ENCODE measurements at places on chromosomes 2 and 18.

GRCh38 chr2:182280118-182280517 lies 146.7 kb downstream of the PDE1A start:
- DNase-seq = no peak

DNA sequence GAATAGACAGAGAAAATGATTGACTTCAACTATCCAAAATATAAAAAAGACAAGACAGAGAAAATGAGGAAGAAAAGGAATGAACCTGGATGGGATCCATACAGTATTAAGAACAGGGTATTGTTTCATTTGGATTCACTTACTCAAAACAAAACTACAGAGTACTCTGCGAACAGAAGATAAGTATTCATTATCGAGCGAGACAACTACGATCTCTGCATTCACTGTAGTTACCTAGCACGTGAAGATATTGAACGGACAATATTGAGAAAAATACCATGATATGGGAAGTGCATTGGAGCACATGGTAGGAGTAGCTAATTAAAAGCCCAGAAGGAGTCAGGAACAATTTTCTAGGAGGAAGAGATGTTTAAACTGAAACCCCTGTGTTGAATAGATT lies 1.0 kb upstream of the ORC2 start:
- no peak for DNase-seq

DNA sequence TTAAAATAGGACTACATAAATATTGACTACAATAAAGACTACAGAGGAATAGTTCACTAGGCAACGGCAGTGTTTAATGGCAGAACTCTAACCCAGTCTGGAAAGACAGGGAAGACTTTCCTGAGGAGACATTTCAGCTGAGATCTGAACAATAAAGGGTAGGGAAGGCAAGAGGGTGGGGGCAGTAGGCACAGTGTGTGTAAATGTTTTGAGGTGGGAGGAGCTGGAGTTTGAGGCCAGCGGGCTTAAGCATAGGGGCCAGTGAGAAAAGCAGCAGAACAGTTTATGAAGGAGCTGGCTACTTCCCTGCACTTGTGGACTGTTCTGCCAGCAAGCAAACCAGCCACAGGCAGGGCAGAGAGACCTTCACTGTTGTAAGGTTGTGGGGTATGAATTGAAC lies 76.6 kb upstream of the UGP2 start:
- no peak for DNase-seq

- DNase-seq = no peak
These were observed 36.9 kb downstream of the FAM168B start for GRCh38 chr2:131056204-131056931.

DNA sequence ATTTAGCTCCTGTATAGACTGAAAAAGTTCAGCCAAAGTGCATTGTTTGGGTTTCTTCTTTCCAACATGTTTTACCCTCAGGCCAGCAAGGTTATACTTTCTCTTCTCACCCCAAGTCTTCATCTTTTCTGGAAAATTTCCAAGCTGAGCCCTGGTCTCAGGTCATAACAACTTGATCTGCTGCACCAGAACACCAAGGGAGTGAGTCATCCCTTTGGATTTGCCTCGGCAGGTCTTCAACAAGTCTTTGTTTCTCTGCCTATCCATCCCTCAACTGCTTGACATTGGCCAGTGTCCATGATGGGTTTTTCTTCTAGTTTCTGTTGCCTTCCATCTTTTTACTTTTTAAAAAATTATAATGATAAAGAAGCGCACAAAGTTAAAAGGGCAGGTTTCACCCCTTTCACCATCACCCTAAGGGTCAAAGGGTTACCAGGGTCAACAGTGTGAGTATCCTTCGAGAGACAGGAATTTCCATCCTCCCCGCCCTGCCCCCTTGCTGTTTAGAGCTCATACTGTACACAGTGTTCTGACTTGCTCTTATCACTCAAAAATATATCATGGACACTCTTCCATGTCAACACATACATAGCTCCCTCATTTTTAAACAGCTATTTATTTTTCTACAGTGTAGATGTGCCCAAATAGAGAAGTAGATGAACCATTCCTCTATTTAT lies 5.7 kb upstream of the SPATS2L start:
- DNase-seq = no peak

DNA sequence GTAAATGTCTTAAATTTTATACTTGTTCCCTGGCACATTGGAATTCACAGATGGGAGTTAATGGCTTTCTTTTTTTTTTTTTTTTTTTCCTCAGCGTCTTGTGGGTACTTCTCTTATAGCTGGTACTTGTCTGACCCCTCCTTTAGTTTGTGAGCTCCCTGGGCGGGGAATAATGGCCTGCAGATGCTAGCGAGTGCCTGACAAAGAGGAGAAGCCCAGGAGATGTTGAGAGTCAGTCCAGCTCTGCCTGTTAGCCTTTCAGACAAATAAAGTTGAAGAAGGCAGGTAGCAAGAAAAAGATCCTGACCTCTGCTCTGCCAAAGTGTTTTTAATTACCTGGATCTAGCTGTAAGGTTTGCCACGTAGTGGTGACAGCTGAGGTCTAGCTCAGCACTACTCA lies 6.6 kb downstream of the BCL2L11 start:
- no peak for DNase-seq

DNA sequence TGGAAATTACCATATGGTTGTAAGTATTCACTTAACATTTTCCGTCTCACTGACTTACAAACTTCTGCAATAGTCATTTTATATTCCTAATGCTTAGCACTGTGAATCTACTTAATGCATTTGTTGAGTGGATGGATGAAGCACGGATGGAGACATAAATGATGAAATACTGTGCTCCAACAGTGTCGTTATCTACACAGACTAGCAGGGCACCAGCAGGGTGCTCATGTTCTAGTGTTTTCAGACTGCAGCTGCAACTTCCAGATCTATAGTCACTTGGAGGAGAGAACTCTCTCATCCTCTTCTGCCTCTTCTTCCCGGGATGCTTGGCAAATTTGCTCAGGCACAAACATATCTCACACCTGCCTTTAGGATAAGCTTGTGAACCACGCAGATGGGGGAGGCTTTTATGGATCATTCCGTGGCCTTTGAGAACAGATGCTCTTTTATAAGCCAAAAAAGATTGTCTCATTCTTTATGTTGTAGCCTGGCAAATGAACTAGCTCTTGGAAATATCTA lies 797.7 kb downstream of the MBD2 start:
- DNase-seq = no peak

DNA sequence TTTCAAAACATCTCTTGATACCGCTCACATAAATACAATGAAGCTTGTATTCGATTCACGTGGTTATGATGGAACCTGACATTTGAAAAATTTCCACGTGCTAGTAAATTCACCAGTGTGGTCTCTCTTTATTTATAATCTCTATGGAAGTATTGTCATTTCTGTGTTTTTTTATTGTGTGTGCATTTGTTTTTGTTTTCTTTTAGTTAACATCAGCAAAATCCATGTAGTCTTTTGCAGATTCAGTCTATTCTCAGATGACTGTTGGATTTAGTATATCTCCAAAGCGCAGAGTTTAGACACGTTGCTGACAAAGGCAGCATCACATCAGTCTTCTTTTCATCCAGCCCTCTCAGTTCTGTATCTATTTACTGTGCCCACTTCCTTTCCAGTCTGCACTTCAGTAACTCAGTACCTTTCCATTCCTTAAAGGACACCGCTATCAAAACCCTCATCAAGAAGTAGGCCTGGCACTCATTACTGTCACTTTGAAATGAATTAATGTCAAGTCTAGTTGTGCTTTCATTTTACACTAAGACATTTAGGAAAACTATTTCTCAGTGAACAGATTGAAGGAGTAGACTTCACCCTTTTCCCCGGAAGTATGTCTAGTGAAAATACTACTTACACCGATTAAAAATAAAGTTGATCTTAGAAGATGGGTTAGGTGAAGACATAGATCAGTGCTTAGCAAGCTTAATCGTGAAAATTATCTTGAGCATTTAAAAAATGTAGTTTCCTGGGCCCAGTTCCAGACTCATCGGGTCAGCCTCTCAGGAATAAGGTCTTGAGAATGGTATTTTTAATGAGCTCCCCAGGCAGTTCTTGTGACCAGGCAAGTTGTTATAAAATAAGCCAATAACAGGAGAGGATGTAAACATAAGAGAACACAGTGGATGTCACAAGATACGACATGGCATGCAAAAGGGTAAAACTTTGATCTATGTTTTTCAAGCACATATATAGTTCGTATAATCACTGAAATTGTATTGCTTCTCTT lies 506.8 kb upstream of the ZEB2 start:
- DNase-seq = no peak
